Activated CD4-positive, alpha-beta T cell treated with anti-CD3 and anti-CD28 coated beads for 36 hours (primary cell): ENCODE measurements at places on chromosomes 11 and 22.

DNA sequence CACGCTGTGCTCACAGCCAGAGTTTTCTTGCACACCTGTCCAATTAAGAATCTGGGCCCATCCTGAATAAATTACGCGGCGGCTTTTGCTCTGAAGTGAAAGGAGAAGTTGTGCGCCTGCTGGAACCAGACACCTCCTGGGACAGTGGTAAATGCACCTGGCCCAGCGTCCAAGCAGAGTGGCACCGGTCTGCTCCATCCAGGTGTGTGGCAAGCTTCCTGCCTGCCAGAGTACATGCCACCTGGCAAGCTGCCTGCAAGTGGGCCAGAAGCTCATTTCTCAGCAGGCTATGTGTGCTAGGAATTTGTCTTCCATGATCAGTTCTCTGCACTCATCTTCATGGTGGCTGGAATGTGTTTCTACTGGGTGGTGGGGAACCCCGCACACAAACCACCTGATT, 660.6 kb downstream of the ETS1 start:
- no peak for DNase-seq

GRCh38 chr11:130165601-130166456, 6.2 kb downstream of the ST14 start:
- DNase-seq, result no peak

- DNase-seq, result no peak
These were observed 28.6 kb downstream of the TMEM123 start for GRCh38 chr11:102423936-102424335.

GRCh38 chr11:74942073-74942759, 6.7 kb downstream of the XRRA1 start:
- DNase-seq, result no peak

DNA sequence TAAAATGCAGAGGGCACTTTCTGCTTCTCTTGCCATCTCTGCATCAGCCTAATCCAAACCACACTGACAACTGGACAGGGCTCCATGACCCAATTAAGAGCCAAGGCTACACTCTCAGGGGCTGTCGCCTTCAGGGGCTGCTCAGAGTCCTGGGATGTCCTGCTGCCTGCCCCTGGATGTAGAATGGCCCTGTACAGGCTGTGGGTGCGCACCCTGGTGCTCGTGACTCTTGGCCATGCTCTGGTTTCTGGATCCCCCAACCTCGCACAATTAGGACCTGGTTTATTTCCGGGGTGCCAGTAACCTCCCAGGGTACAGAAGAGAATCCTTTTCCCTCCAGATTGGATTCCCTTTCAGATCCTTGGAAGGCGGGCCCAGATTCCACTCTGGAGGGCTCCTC, 11.3 kb downstream of the IFT27 start:
- no peak for DNase-seq

DNA sequence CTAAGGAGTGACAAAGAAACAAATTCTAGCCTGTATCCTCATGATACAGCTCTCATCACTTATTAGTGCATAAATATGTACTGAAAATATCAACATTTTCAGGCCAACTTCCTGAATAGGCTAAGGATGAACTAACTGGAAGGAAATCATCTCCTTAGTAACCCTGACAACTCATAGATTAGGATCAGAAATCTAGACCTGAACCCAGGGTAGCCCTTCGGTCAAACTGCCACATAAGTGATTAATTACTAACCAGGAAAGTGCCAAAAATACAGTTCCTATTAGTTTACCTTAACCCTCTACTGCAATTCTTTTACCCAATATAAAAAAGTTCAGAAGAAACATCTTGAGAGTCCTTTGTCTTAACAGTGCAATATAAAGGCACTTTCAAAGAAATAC, 40.0 kb downstream of the AMBRA1 start:
- DNase-seq, result no peak
